Stimulated activated CD8-positive, alpha-beta memory T cell treated with anti-CD3 and anti-CD28 coated beads, Interleukin-4, amount 100 ng/mL, for 1 hour (primary cell): ENCODE measurements at places on chromosomes 4 and X.

GRCh38 chr4:135164601-135165000 is 963.0 kb upstream of the PABPC4L start:
- no peak for DNase-seq

- no peak for DNase-seq
Measured at GRCh38 chr4:173333658-173334084, 487 bp downstream of the HMGB2 start.

DNA sequence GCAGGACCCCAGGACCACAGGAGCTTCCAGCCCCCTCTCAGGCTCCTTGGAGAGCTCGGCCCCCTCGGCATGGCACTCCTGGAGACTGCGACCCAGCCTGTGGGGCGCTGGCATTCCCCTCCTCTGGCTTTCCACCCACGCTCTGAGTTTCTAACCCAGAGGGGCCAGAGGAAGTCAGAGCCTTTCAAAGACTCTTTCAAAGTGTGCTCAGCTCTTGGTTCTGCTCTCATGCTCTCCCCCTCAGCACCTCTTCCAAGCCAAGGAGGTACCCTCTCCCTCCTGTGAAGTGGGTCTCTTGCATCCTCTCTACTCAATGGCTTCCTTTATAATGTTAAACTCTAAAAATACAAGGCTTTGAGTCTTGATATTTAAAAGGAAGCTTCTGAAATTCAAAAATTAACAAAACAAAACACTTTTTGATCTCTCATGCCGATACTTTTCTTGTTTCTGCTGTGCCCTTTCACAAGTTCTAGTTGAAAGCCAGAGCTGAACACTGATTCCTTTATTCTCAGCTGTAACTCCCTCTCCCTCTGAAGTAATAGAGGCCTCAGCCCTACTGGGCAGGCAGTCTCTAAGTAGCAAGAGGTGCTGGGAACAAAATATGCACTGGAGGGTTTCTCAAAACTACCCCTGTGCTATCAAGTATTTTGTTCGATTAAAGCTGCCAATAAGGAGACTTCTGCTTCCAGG is 82.8 kb downstream of the NAT8L start:
- DNase-seq = no peak

DNA sequence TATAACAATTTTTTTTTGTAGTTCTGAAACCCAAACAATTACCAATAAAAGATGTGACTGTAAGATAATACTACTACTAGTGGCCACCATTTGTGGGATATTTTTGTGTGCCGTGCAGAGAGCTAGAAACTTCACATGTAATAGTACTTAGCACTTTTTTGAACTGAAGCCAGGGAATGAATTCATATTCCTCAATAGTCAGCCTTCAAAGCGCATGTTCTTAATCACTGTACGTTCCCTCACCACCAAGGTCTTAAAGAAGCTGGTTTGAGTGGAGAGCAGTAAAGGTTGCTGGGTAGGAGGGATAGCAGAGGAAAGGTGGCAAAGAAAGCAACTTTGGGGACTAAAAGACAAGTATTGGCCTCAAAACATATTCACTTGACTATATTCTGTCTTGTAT is 9.6 kb upstream of the RUFY3 start:
- DNase-seq = no peak

DNA sequence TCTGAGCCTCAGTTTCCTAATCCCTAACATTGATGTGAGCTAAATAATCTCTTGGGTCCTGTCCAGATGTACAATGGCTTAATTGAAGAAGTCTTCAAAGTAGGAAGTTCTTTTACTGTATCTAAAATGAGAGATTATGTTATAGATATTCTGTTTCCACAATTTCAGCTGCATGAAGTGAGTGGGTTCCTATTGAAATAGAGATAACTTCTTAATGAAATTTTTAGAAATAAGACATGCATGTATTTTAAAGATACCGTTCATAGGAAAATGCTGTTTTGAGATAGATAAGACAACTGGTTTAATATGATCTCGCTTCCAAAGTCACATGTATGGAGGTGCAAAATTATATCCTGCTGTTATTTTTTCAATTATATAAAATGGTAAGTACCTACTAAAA is 71.9 kb downstream of the CLDN22 start:
- DNase-seq = no peak

DNA sequence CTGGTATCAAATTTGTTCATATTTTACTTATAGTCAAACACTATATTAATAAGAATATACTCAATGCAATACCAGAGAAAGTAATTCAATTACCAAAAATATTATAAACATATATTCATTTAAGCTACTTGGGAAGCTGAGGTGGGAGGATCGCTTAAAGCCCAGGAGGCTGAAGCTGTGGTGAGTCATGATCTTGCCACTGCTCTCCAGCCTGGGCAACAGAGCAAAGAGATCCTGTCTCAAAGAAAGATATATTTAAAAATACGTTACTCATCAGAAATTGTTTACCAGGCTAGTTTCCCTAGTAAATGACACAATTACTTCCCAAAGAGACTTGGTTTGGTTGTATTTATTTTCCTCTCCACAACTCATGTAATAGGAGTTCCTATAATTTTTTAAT is 433.6 kb downstream of the GASK1B start:
- no peak for DNase-seq

GRCh38 chr4:53653484-53654053 is 62.3 kb upstream of the LNX1 start:
- DNase-seq = no peak

DNA sequence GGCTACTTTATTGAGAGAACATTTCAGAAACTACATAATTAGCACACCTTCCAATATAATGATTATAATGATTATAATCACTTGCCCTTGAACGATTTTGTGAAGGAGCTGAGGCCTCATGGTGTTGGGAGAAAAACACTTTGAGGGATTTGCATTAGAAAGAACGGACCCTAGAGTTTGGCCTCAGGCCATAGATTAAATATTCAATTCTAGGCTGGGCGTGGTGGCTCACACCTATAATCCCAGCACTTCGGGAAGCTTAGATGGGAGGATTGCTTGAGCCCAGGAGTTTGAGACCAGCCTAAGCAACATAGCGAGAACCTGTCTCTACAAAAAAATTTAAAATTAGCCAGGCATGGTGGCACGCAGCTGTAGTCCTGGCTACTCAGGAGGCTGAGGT is 12.9 kb upstream of the PRKG2 start:
- DNase-seq = no peak

GRCh38 chr4:98930311-98930865 is 1.5 kb upstream of the EIF4E start:
- DNase-seq = no peak

DNA sequence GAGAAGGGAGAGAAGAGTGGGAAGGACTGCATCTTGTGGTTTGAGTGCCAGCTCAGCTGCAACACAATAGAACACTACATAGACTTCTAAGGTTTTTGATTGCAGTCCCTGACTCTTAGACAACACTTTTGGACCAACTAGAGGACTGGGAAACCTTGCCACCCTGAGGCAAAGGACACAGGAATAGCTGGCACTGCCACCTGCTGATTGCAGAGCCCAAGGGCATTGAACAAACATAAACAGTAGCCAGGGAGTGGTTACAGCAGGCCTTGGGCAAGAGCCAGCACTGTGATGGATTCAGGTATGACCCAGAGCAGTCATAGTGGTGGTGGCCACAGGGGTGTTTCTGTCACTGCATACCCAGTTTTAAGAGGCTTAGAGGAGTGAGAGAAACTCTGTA is 72.5 kb upstream of the CXorf51A start:
- no peak for DNase-seq

- DNase-seq = peak; percentile 80
Measured at GRCh38 chrX:2690856-2691542, at the start of gene CD99. Gene CD99, plus strand, starts transcription at chrX:2691295. Its CDS starts 66 bp downstream, at chrX:2691361.

DNA sequence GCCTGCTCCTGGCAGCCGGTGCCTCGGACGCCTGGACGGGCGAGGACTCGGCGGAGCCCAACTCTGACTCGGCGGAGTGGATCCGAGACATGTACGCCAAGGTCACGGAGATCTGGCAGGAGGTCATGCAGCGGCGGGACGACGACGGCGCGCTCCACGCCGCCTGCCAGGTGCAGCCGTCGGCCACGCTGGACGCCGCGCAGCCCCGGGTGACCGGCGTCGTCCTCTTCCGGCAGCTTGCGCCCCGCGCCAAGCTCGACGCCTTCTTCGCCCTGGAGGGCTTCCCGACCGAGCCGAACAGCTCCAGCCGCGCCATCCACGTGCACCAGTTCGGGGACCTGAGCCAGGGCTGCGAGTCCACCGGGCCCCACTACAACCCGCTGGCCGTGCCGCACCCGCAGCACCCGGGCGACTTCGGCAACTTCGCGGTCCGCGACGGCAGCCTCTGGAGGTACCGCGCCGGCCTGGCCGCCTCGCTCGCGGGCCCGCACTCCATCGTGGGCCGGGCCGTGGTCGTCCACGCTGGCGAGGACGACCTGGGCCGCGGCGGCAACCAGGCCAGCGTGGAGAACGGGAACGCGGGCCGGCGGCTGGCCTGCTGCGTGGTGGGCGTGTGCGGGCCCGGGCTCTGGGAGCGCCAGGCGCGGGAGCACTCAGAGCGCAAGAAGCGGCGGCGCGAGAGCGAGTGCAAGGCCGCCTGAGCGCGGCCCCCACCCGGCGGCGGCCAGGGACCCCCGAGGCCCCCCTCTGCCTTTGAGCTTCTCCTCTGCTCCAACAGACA is 4.4 kb downstream of the SOD3 start:
- no peak for DNase-seq

DNA sequence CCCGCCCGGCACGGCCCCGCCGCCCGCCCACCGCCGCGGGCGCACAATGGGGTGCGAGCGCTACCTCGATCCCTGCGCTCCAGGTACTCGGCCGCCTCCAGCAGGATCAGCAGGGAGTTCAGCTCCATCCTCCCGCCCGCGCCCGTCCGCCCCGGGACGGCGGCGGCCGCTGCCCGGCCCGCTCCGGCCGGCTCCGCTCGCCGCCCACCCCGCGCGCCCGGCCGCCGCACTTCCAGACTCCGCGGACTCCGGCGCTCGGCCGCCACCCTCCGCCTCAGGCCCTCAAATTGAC is at the start of gene MXD4:
Gene MXD4, minus strand, starts transcription at position 257 of the 292 bp plus-strand sequence. Its CDS starts 129 bp downstream, at position 128.
- no peak for DNase-seq

DNA sequence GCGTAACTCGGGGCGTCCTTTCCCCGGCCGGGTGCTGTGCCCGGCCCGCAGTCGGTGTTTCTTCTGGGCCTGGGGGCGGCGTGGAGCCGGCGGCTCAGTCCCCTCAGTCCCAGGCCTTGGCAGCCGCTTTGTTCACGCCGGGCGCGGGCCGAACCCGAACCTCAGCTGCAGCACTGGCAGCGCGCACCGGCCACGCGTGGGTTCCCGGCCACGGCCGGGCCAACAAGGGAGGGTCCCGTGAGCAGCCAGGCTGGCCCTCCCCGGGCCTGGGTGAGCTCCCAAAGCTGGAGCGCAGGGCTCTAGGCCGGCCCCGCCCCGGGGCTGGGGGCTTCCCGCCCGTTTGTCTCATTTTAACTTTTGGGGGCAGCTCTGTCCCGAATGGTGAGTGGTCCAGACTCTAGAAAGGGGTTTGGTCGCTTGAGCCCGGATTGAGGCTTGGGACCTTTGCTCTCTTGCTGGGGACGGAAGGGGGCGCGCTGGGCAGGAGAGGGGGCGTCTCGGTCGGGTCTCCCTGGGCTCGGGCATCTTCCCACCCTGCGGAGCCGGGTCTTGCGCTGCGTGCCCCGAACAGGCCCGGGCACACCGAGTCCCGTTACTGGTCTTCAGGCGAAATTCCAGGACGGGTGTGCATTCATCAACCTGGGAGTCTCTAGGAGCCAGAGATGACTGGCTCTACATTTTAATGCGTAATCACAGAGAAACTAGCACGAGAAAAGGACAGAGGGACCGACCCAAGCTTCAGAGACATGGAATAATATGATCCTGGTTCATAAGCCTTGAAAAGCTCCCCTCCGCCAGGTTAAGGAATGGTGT is 177.1 kb downstream of the CBR4 start:
- DNase-seq = no peak

DNA sequence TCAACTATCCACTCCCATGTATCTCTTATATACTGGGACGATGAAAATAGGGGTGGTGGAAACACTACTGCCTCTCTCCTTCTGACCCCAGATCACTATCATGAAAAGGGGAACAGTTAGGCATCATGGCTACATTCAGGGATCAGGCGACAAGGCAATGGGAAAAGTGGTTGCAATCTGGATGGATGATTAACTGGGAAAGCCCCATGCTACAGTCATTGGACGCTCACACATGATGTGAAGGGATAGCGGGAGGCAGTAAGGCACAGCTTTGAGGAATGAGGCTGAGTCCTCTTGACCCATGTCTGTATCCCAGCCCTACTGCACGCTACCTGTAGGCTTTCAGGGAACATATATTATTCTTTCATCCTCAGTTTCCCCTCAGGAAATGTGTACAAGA is 10.2 kb downstream of the GASK1B start:
- DNase-seq = no peak

- DNase-seq = no peak
Measured at GRCh38 chr4:21991050-21991449, 42.5 kb upstream of the KCNIP4 start.

DNA sequence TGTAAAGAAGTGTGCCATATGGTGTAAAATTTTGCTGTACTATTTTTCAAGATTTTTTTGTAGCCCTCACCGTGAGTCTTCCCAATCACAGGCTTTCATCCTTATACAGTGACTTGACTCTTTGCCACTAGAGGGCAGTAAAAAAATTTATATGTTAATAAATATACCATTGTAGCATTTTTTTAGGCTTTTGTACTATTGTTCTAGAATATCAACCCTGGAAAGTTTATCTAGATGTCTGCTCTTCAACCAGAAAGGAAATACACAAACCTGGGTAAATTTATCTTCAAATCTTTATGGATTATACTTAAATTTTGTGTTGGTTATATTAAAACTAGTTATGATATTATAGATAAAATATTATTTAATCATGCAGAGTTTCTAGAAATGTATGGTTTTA is 235.3 kb downstream of the TENM3 start:
- no peak for DNase-seq
